H1 (cell line): ENCODE measurements at places on chromosomes 2 and 18. TPM values are rescaled to one million over a fixed set of nuclear protein-coding genes. Genes with fewer than 3 reads are reported as not detected.

DNA sequence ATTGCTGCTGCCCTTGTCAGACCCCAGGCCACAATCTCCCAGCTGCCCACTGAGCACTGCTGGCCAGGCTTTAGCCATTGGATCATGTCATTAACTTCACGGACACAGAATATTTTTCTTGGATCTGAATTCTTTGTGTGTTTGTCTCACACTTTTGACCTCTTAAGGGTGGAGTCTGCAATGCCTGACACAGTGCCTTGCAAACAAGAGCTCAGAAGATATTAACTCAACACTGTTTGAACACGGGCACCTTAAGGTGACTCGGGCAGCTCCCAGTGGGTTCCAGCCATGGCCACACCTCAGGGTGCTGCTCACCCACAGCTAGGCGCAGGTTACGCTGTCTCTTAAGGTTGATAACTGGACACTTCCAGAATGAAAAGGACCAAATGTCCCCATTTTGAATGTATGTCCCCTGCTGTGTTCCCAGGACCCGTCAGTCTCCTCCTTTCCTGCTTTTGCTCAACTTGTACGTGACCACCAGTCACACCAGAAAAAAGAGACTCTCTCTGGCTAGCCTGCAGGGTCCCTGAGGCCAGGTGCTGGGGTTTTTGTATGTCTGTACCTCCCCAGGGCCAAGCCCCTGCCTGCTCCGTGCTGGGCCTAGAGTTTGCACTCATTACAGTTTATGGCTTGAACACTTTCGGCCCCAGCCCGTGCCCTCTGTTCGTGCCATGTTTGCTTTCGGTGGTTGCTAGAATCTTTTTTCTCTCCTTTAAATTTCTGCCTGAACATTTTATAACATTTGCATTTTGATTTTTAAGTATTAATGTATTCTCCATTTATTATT lies 33.4 kb upstream of the TMEM131 start:
- no peak for DNase-seq

DNA sequence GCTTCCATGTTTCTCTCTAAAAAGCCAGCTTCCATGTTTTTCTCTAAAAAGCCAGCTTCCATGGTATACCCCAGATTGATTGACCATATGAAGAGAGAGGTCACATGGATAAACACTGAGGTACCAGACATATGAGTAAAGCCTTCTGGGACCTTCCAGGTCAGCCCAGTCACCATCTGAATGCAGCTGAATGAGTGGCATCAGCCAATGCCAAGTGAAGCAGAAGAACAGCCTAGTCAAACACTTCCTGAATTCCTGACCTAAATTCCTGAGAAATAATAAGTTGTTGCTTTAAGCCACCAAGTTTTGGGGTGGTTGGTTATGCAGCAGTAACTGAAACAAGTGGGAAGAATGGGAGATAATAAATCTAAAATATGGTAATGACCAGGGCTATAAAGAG lies 5.7 kb upstream of the ALS2 start:
- no peak for DNase-seq

GRCh38 chr18:10514082-10514481 lies 11.7 kb upstream of the NAPG start:
- DNase-seq: no peak

GRCh38 chr2:58283931-58284330 lies 42.8 kb upstream of the FANCL start:
- no peak for DNase-seq

GRCh38 chr2:214127170-214127569 lies 283.7 kb upstream of the VWC2L start:
- DNase-seq: no peak

DNA sequence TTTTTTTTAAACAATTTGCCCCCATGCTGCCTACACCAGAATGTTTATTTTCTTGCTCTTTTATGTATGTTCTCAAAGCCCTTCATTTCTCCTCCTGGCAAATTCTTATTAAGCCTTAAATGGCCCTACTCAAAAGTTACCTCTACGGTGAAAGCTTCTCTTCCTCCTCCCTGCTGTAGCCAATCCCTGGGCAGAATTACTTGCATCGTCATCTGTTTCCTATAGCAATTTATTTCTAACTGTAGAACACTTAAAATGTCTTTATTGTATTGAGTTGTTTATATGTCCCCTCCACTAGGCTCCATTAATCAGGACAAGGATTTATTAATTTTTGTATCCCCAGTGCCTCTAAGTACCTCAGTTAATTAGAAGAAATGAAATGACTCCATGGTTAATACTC lies 2.5 kb upstream of the RAD51AP2 start:
- no peak for DNase-seq

GRCh38 chr18:58229162-58229561 lies 185.1 kb downstream of the NEDD4L start:
- no peak for DNase-seq

- no peak for DNase-seq
These were observed 278.0 kb downstream of the NEDD4L start for GRCh38 chr18:58321986-58322385.

DNA sequence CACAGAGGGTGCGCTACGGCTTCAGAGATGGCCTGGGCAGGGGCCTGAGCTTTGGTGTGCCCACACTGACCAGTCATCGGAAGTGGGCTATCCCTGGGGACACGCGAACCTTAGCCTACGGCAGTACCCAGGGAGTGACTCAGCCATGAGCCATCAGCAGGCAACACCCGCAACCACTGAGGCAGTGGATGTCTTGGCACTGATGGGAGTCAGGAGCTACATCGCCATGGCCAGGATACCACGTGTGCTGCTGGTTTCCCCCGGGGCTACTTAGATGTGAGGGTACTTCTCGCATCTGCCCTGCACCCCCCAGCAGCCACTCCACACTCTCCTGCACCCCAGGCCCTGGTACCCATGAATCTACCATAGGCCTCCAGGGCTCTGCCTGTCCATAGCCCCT lies 12.8 kb upstream of the HPCAL1 start:
- no peak for DNase-seq

DNA sequence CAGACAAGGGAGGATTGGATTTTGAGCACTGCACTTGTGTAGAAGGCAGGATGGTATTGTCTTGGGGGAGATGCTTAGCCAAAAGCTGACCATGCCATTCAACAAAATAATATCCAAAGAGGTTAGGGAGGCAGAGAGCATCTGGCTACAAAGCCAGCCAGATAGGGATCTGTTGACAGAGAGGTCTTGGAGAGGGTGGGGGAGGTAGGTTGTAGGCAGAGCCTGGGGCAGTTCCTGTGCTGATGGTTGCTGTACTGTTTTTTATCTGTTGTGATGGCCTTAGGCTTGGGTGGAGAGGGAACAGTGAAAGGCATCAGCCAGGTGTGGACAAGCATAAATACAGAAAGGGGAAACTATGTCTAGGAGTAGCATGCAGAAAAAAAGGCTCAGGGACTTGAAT lies 100.9 kb downstream of the AQP4 start:
- DNase-seq: no peak

- DNase-seq: no peak
These were observed 42.9 kb downstream of the ANTXR1 start for GRCh38 chr2:69055688-69056470.

DNA sequence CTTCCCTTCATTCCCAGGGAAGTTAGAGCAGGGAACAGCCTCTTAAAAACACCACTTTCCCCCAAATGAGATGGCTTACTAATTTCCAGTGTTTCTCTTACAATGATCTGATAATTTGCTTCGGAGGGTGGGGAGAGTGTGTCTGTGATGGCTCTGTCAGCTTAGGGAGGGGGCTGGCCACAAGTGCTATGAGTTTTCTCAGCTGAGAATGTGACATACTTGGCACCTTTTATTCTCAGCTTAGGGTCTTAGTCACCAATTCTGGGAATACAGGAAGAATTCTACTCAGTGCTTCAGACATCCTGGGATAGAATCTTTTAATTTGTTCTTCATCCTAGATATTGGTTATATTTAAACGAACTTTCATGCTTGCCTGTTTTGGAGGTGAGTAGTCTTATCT lies 64.4 kb downstream of the AOX1 start:
- no peak for DNase-seq

- DNase-seq: no peak
These were observed 10.1 kb downstream of the PAX3 start for GRCh38 chr2:222288590-222289277.

DNA sequence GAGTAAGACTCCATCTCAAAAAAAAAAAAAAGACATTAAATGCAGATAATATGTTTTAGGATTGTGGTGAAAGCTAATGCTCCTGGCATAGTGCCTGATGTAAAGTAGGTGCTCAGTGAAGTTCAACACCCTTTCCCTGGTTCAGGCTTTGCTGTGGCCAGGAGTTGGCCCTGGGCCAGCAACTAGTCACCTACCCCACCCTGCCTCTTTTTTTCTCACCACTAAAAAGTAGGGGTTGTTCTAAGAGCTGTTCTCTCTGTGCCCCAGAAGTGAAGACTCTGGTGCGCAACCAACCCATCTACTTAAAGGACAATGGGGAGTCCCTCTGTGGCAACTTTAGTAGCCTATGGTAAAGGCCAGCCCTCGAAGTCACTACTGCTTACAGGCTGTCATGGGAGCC lies 75.9 kb downstream of the DNMT3A start:
- no peak for DNase-seq

- no peak for DNase-seq
These were observed 98.5 kb upstream of the RAB6C start for GRCh38 chr2:129880971-129881370.

GRCh38 chr2:189641002-189641401 lies 20.3 kb upstream of the ASNSD1 start:
- DNase-seq: no peak

DNA sequence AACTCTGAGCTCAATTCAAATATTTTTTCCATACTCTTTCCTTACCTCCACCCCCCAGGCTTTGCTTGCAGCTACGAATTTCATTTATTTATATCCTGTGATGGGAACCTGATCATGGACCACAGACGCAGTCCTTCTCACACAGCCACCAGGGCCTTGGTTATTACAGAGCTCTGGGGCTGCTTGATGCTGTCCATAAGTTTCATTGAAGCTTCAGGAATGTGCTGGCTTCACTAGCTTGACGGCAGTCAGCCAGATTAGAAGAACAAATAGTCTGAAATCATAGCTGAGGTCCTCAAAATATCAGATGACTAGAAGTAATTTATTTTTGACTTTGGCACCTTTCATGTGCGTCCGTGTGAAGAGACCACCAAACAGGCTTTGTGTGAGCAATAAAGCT lies 104.9 kb downstream of the VWA3B start:
- DNase-seq: no peak

DNA sequence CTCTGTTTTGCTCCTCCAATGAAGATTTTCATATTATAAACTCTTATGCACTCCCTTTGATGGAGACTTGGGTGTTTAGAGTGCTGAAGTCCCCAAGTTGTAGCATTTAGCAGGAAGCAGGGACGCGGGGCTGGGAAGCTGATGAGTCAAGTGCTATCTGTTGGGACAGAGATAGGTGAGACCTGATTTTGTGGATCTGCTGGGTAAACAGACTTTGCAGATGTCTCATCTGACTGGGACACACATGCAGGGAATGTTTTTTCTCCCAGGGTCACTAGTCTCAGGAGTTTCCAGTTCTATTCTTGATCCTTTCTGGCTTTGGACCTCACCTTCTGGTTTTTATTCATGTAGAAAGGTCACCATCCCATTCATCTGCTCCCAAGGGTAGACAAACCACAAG lies 79.7 kb upstream of the ACAA2 start:
- no peak for DNase-seq

DNA sequence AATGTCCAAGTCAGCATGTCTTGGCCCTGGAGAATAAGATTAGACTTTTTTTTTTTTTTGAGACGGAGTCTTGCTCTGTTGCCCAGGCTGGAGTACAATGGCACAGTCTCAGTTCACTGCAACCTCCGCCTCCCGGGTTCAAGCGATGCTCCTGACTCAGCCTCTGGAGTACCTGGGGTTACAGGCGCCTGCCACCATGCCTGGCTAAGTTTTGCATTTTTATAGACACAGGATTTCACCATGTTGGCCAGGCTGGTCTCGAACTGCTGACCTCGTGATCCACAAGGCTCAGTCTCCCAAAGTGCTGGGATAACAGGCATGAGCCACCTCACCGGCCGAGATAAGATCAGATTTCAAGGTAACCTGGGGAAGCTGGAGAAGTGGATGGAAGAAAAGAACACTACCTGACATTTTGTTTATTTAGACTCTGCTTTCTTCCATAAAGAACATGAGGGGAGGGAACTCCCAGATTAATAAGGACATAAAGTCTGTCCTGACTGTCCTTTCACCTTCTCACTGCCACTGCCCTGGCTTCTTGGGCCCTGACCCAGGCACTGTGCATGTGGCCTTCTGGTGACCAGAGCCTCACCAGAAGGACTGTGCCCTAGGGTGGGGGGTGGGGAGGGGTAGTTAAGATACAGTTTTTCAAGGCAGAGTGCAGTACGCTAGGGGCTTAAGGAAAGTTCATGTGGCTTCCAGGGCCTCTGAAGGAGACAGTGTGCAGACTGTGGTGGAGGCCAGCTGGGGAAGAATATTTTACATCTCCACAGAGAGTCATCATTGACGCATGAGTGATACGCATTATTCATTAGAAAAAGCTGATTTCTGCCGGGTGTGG lies 4.8 kb upstream of the IMPA2 start:
- DNase-seq: no peak

- no peak for DNase-seq
These were observed 135.7 kb downstream of the CMPK2 start for GRCh38 chr2:6730003-6730402.

DNA sequence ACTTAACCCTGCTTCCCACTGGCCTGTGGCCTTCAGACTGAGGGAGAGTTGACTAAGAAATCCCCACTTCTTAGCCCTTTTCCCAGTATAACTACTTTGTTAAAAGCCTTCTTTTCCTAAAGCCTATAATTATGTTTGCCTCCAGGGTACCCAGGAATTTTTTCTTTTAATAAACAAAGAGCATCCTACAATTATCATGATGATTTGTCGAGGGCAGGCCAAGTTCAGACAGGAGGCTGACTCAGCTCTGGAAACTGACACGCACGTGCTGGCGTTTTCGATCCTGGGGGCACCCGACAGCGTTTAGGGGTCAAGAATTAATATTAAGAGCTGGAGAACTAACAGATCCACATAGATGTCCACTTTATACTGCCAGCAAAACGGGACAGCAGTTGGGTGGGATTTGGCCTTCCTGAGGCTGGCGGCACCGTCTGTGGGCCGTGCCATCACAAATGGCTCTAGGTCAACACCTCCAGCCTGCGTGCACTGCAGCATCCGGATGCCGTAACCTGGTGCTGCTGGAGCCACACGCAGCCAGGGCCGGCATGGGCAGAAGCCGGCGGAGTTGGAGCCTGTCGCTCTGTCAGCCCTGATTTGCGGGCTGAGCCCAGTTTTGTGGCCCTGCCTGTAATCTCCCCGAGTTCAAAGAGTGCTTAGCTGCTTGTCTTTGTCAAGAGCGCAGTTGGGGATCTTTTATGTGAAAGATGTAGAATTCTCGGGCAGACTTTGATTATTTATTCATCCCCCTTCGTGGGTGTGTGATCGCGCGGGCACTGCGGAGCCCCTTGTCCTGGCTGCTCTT lies 191.0 kb downstream of the GLI2 start:
- DNase-seq: no peak

- DNase-seq: no peak
These were observed 329.6 kb upstream of the ACVR2A start for GRCh38 chr2:147515213-147515612.

ERFE gene
- total RNA-seq: 1.8 and 2.5 TPM in 2 replicates

STAT4 gene
- total RNA-seq: 0.63 and 0.80 TPM in 2 replicates

EML6 gene
- total RNA-seq: 1.6 and 2.9 TPM in 2 replicates

ASXL3 gene
- total RNA-seq: 1.3 TPM in 2 replicates

AQP12A gene
- total RNA-seq: not detected in 2 replicates

POTEJ gene
- not detected in 2 replicates for total RNA-seq

TMEM182 gene
- total RNA-seq: 3.1 and 4.3 TPM in 2 replicates
